ENCODE measurements at places on chromosomes 4 and X.

DNA sequence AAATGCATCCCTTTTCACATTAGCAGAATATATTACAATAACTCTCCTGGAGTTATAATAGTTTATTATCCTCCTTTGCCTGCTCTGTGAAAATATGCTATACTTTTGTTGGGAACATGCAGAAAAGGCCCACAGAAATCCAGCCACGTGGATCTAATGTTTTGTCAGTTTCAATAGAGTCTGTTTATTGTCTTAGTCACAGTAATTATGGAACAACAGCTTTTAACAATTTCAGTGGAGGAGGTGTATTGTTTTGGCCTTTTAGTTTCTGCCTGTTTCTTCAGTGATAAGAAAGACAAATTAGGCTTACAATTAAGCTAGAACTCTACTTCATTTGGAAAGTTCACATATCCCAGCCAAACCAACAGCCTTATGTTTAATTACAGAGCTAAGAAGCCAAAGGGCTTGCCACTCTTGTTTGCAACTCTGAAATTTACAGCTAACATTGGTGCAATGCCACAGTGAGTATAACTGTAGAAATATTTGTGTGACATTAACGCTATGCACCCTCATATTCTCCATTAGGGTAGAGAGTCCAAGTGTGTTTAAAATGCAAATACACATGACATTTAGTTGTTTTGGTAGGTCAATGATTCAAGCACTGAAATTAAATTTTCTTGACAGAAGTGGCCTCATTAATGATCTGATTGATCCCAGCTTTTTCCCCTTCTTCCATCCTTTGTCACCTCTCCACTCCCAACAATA lies 175.8 kb downstream of the USP46 start:
- DNase-seq, result no peak

DNA sequence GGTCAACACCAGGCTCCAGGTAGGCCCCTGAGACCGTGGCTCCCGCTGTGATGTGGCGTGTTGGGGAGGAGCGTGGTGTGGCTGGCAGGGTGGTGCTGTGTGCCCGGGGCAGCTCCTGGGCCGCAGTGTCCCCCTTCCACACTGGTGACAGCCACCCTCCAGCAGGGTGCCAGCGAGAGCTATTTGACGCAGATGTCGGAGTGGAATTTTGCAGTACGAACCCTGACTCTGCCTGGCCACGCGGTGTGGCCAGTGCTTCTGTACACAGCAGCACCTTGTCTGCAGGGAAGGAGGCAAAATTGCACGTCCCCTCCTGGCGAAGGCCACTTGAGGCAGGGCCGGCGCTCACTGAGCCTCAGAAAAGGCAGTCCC lies 53.2 kb downstream of the CPZ start:
- no peak for DNase-seq

DNA sequence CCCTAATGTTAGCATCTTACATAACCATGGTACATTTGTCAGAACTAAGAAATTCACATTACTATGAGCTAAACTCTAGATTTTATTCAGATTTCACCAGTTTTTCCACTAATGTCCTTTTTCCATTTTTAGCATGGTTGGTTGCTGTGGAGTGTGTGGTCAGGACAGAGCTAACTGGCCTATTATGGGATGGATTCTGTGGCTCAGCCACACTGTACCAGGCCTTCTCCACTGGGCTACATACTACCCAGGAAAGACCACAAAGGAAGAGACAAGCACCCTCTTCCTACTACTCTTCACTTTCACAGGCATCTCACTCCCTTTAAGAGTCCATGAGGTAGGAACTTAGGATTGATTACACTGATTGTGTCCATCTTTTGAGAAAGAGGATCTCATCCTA lies 67.4 kb downstream of the ZNF827 start:
- no peak for DNase-seq

- DNase-seq, result no peak
These were observed 16.7 kb upstream of the PDS5A start for GRCh38 chr4:39994406-39994805.

- no peak for DNase-seq
These were observed 1021.9 kb downstream of the FAM133A start for GRCh38 chrX:94695910-94696309.

DNA sequence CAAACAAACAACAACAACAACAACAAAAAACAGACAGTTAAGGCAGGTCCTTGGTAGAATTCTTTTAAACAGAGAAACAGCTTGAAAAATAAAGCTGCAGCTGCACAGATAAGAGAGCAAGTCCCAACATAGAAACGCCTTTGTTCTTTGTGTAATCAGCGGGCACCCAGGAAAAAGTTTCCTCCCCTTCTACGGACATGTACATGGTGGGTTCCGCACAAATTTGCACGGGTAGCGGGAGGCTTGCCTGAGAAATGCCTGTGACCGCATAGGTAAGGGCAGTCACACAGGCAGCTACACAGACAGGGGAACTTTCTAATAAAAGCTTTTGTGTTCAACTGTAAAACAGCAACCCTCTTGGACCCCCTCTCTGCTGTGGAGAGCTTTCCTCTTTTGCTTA lies 25.7 kb upstream of the CT47A1 start:
- no peak for DNase-seq

DNA sequence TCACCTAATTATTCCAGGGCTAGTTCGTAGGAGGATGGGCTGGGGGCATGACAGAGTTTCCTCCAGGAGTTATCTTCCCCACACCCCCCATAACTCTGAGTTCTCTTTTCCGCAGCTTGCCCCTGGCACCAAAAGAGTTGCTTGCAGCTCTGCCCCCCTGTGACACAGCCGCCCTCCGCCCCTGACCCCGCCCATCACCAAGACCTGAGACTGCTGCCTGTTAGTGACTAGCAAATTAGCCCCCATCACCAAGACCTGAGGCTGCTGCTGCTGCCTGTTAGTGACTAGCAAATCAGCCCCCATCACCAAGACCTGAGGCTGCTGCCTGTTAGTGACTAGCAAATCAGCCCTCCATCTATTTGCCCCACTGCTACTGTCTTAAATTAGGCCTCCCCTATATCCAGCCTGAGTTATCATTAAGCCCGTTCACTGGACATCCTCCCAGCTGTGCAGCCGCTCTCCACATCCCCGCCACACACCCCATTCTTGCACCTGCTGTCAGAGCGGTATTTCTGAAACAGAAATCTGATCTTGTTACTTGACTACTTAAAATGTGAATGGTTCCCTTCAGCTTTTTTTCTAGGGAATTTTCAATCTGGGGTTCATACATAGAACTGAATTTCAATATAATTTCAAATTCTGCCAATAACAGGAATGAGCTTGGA lies 1.5 kb upstream of the PAPSS1 start:
- DNase-seq, result no peak

DNA sequence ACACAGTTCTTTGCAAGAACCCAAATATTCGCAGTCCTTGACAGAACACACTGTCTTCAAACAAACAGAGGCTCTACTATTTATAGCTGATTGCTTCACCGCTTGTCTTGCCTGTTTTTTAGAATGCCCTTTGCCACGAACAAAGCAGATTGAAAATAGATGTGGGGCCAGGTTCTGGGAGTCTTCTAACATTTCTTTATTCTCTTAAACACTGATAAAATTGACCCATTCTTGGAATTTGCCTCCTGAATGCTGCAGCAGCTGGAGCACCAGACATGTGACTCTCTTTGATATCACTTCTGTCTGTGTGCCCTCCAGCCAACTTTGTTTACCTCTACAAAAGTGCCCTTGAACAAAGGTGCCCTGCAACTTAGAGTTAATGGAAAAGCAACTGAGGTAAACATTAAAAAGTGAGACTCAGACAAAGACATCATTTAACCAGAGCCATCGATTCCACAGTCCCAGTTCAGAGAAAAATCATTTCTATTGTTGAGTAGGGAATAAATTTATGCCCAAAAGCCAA lies 64.2 kb upstream of the SPP1 start:
- DNase-seq, result no peak

- no peak for DNase-seq
These were observed 21.5 kb upstream of the GTPBP6 start for GRCh38 chrX:340121-340520.

DNA sequence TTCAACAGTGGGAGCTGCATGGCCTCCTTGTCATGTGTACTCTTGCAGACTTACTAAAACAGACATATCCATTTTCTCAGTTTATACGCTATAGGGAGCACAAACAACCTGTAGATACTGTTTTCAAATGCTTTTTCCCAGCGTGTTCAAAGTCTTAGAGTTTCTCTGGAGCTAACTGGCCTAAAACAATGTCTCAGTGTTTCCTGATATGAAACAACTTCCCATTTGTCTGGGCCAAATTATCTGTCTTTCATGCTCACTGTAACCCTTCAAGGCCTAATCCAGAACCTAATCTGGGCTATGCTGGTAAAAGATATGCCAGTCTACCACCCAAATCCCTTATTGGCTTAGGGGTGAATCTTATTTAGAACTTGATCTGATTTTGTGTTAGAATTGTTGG lies 38.8 kb downstream of the RAB40A start:
- no peak for DNase-seq

DNA sequence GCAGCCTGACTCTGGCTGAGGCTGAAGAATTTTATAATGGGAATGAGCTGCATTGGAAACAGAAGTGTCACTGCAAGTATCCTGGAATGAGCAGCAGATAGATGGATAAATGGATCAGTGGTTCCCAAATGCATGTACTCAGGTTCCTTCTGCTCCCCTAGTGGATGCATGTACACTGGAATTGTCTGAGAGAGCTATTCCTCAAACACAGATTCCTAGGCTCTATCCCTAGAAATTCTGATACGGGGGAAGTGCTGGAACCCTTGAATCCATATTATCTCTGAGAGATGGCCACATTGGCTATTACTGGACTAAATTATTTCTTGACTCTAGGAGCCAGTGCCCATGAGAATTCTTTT lies 64.8 kb downstream of the TMEM131L start:
- no peak for DNase-seq

DNA sequence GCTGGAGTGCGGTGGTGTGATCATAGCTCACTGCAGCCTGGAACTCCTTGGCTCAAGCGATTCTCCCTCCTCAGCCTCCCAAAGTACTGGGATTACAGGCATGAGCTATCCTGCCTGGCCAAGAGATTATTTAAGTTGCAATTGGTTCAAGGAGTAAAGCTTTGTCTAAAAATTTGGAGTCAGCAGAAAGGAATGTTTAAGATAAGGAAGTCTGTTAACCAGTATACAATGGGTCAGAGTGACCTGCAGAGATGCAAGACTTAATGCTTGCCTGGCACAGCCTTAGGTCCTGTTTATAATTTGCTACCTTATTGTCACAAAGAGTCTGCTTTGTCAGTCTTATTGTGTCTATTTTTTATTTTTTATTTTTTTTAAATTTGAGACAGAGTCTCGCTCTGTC lies 826.2 kb downstream of the NLGN4X start:
- no peak for DNase-seq

DNA sequence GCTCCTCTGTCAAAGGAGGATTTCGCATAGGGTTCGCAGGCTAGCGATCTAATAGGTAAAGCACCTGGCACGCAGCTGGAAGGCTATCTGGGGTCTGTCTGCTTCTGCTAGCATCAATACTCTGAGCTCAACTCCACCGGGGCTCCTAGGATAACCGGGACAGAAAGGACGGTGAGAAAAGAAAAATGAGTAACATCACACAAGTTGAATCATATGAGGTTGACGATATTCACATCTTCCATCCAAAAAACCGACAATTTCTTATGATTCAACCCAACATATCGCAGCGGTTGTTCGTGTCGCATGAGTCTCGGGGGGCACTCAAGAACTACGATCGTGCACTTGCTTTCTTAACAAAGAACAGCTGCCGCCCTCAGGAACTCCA lies 1.8 kb downstream of the PROM1 start:
- DNase-seq, result no peak

DNA sequence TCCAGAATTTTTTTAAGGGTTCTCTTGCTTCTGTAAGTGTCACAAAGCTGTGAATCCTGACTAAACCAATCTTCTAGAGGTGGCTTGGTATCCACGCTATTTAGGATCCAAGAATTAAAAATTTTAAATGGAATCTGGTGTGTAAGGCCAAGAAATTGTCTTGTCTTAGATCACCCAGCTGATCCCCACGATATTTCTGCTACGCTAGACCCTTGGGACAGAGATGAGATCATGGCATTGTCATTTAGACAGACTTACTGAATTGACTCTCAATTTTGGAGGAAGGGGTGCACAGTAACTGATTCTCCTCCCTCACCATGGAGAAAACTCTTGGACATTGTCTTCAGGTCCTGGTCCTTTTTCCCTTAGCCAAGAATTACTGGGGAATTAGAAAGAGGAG lies 5.7 kb downstream of the GPRIN3 start:
- no peak for DNase-seq

DNA sequence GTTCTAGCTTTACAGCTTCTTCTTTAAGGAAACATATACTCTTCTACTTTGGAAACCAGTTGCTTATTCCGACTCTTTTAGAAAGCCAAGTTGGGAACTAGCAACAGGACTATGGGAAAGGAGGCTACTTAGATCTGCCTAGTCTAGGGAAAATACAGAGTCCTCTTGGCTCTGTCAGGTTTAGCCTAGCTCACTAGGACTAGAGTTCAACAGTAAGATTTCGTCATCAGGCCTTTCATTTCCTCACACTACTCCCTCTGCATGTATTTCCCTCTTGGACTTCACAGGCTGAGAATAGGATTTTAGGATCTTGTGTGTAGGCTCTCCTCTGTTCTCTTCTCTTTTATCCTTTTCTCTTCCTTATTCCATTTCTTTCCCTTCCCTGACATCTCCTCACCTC lies 409.8 kb downstream of the AR start:
- no peak for DNase-seq
